ENCODE measurements at places on chromosomes 2 and 18. TPM values are rescaled to one million over a fixed set of nuclear protein-coding genes. Genes with fewer than 3 reads are reported as not detected.

GRCh38 chr18:519019-519879, 18.7 kb upstream of the COLEC12 start:
- DNase-seq, result peak; percentile 62

DNA sequence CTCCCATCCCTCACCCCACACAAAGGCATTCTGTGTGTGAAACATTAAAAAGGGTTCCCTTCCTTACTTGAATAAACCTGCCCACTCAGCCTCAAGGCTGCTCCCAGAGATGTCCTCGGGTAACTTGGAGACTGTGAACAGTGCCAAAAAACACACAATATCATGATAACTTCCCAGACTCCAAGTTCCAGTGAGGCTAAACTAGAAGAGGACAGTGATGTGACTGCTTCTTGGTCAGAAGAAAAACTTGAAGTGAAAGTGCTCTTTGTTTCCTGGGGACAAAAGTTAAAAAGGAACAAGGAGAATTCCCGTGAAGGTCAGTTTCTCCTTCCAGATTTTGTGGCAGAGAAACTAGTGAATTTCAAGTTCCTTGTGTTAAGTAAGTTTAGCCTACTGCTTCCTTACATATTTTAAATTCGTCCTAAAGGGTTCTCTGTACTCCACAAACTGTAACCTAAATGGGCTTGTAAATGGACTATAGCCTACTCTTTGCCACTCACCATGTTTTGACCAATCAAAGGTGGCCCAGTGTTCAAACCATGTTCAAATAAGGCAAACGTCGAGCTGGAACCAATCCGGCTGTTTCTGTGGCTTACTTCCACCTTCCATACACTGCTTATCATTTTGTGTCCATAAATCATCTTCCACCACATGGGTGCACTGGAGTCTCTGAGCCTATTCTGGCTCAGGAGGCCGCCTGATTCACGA, 20.4 kb downstream of the TPRKB start:
- no peak for DNase-seq

DNA sequence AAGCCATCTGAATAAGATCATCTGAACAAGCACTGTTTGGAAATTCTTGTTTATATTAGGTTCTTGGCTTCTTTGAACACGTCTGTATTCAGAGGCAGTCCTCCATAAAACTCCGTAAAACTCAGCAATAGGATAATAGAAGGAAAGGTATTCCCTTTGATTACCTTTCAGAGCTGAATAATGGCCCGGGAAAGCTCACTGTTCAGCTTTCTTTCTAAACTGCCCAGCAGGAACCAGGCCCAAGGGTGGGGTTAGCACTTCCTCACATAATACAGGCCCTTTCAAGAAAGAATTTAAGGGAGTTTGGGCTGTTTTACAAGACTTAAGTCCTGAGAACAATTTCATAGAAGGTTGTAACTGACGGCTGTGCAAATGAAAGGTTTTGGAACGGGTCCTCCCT, 72.2 kb upstream of the PHLPP1 start:
- no peak for DNase-seq

GRCh38 chr18:43525169-43525568, 247.9 kb upstream of the SYT4 start:
- DNase-seq, result peak; percentile 16

DNA sequence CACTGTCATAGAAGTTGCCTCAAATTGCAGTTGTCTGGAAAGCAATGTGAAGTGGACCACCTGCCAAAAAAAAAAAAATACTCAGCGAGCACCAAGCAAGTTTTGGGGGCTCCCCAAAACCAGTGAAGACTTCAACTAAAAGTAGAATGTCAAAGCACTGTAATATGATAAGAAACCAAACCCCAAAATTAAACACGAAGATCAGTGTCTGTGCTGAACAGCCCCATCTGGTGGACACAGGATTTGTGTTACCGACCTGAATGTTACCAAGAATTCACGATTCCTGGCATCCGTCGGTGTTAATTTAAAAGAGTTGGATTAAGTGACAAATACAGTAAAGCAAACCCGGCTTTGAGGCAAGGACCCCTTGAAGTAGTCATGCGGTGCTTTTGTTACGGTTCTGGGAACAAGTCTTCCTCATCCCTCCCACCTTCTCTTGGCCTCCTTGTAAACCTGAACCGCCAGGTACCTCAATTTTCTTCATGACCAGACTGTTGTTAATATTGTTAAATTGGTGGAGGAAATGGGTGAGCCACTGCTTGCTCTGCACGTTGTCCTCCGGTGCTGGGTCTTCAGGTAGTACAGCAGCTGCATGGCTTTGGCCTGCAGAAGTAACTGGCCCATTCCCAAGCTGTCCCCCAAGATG, 31.3 kb upstream of the SSB start:
- peak; percentile 60 for DNase-seq

- no peak for DNase-seq
These were observed 89.9 kb upstream of the HPCAL1 start for GRCh38 chr2:10212827-10213226.

DNA sequence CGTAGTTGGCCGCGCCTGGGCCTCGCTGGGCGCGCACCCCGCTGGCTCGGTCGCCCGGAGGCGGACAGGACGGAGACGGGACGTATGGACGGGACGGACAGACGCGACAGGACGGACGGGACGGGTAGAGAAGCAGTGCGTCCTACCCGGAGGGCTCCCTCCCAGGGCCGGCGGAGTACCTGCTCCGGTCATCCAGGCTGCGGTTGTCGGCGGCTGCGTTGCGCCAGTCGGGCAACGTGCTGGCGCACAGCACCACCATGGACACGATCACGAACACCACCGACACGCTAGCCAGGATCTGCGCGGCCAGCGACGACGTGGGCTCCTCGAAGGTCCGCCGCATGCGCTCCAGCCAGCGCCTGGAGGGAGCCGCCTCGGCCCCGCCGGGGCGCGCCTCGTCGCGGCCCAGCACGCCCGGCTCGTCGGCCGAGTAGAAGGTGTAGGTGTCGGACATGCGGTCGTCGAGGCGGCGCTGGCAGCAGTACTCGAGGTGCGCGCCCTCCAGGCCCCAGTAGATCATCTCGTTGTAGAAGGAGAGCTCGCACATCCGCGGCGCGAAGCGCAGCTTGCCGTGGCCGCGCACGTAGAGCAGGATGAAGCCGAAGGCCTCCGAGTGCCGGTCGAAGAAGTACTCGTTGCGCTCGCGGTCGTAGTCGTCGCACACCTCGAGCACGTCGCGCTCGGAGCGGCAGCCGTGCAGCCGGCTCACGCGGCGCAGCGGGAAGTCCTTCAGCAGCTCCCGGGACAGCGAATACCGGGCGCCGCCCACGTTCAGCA, 903 bp downstream of the KCNG3 start:
- DNase-seq, result no peak

- DNase-seq, result no peak
These were observed 78.7 kb downstream of the GBX2 start for GRCh38 chr2:236089271-236090026.

- DNase-seq, result no peak
These were observed 128.4 kb downstream of the CABLES1 start for GRCh38 chr18:23263551-23264235.

GRCh38 chr18:11121443-11121849, 27.9 kb downstream of the PIEZO2 start:
- DNase-seq, result no peak

DNA sequence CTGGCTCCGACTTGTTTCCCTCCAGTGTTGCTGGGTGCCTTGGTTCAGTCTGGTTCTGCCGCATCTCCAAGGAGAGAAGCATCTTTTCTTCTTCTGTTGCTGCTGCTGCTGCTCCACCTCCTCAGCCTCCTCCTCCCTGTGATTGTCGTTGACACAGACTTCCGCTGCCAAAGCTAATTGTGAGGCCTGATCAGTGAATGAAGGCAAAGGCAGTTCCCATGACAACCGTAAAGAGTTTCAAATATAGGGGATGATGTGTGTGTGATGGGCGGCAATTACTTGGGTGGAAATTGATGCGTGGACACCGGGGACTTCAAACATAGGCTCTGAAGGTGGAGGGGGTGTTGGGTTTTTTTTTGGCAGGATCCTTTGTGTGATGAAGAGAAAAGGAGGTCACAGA, 13.7 kb downstream of the TET3 start:
- DNase-seq, result no peak

GRCh38 chr2:120831891-120832290, 96.2 kb downstream of the GLI2 start:
- no peak for DNase-seq

- DNase-seq, result no peak
These were observed 107.7 kb downstream of the LBH start for GRCh38 chr2:30339071-30339470.

DNA sequence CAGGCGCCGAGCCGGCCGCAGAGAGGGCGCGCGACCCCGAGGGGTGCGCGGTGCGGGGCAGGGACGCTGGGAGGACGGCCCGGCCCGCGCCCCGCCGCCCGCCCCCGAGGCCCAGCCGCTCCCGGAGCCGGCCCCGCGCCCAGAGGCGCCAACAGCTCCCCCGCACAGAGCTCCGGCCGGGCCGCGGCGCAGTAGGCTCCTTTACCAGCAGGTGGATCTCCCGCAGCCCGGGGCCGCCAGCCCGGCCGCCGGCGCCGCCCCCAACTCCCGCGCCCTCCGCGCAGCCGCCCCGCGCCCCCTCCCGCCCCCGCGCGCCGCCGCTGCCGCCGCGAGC, 258 bp downstream of the MGAT4A start:
- DNase-seq, result peak; percentile 67

GRCh38 chr2:216713691-216714336, 18.5 kb upstream of the IGFBP5 start:
- DNase-seq, result peak; percentile 71

Gene UPP2
- polyA plus RNA-seq, result not detected

Gene PDE1A
- polyA plus RNA-seq, result 4.9 TPM

Gene GAREM2
- 0.72 TPM for polyA plus RNA-seq

Gene GPR55
- polyA plus RNA-seq, result not detected

Gene OSBPL6
- polyA plus RNA-seq, result 1.1 TPM

Gene C1GALT1C1L
- 0.48 TPM for polyA plus RNA-seq

Gene SERPINB2
- 0.12 TPM for polyA plus RNA-seq

Gene SLC11A1
- polyA plus RNA-seq, result 8.0 TPM

Gene SPTBN1
- 91.1 TPM for polyA plus RNA-seq
